DMS53 (cell line): ENCODE measurements at places on chromosomes 4 and X.
A peak's percentile ranks its signal among the peaks of the same experiment; 100 is the strongest.

- DNase-seq: no peak
Measured at GRCh38 chrX:1300449-1300848, 31.8 kb downstream of the CSF2RA start.

- DNase-seq: peak; percentile 75
Measured at GRCh38 chr4:87848622-87849351, 16.0 kb downstream of the MEPE start.

- peak; percentile 19 for DNase-seq
Measured at GRCh38 chr4:101199507-101200285, 147.6 kb downstream of the PPP3CA start.

- DNase-seq: no peak
Measured at GRCh38 chrX:74784629-74785028, 140.6 kb downstream of the NEXMIF start.

- peak; percentile 92 for DNase-seq
Measured at GRCh38 chrX:49155900-49156837, 6.4 kb upstream of the MAGIX start.

DNA sequence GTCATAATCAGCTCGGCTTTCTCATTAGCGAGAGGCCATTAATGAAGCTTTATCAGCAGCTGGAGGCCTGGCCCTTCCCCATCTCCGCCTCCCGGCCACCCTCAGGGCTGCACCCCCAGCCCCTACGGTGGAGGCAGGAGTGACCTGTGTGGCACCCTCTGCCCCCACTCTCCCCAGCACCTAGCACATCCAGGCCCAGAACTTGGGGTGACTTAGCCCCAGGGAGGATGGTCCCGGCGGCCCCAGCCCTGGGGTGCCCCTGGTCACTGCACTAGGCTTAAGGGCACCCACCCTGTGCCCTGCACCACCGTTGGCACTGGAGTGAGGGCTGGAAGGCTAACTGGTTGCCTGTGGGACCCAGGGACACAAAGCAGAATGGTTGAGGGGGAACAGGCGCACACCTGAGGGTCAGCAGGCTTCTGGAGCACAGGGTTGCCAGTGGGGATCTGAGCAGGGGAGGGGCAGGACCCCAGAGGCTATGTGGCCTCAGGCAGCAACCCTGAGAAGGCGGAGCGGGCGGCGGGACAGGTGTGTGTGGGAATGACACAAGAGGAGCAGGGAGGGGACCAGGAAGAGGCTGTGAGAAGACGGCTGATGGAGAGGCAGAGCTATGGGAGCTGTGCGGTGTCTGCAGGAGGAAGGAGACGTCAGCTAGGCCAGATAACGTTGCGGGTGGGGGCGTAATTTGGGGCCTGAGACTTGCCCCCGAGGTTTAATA, 120.2 kb downstream of the FAM53A start:
- DNase-seq: no peak

DNA sequence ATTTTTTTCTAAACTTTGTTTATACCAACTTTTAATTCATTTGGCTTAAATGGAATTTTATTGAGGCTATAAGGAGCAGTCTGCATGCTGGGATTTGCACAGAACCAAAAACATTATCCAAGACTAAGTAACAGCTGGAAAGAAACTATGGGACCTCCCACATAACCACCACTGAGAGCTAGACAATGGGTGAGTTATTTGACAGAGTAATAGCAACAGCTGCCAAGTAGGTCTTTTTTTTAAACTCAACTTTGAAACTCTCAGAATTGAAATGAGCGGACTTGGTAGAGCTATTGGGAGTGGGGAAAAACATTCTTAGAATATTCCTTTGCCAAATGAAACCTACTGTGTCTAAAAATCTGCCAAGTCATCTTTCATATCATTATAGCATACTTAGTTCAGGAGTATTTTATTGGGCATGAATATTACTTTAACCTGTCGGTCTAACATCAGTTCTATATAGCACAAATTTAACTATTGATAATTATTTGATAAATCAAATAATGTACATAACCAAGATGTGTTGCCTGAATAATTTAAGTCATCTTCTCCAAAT, 1428.0 kb downstream of the PCDH7 start:
- DNase-seq: no peak

DNA sequence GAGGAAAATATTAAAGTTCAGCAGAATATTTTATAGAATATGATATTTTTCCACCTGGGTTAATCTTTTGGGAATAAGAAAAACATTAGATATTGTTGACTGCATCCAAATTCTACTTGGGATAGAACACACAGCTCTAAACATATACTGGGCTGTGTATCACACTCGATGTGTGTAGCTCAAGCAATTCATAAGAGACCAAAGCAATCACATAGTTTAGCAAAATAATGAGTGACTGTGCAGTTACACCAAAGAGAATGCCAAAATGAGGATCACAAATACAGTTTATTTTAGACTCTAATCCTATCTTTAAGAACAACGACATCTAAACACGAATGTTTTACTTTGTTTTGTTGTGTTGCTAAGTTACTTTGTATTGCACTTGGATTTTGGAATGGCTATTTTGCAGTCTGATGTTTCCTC, 101.2 kb downstream of the CBR4 start:
- no peak for DNase-seq

- DNase-seq: no peak
Measured at GRCh38 chrX:10098270-10098713, 58.5 kb upstream of the CLCN4 start.

DNA sequence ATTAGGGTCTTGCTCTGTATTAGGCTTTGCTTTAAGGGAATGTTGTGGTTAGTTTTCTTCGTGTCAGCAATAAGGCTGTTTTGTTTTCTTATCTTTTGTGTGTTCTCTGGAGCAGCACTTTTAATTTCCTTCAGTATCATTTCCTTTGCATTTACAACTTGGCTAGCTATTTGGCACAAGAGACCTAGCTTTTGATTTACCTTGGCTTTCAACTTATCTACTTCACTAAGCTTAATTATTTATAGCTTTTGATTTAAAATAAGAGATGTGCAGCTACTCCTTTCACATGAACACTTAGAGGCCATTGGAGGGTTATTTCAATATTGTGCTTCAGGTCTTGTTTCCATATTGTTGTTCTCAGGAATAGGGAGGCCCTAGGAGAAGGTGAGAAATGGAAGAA, 68.2 kb downstream of the FAT4 start:
- DNase-seq: no peak

GRCh38 chr4:27178061-27178460, 317.4 kb downstream of the STIM2 start:
- no peak for DNase-seq

GRCh38 chr4:156803056-156803455, 168.5 kb downstream of the PDGFC start:
- no peak for DNase-seq

GRCh38 chr4:2093265-2093664, 34.1 kb downstream of the NAT8L start:
- DNase-seq: no peak

DNA sequence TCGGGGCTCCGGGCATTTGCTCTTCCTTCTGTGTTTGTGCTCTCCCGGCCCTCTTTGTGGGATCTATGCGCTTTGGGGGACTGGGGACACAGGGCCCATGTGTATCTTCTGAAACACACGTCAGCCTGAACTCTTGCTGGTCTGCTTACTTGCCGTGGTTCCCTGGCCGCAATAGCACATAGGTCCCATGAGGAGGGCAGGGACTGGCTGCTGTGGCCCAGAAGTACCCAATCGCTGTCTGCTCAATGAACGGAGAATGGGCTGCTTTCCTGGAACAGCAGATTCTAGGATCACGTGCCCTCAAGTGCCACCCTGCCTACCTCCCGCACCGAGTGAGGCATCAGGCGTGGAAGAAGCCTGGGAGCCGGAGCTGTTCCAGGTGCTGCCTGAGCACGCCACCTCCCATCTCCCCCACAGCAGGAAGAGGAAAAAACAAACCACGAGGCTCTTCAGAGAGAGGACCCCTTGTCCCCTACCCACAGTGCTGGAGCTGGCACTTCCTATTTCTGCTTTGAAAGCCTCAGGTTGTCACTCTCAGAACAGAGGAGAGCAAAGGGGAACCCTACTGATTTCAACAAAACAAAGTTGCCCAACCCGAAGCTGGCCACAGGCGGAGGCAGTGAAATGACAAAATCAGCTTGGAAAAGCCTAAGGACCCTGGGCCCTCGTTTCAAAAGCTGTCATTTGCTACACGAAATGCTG, 3.8 kb downstream of the G6PD start:
- DNase-seq: peak; percentile 82

DNA sequence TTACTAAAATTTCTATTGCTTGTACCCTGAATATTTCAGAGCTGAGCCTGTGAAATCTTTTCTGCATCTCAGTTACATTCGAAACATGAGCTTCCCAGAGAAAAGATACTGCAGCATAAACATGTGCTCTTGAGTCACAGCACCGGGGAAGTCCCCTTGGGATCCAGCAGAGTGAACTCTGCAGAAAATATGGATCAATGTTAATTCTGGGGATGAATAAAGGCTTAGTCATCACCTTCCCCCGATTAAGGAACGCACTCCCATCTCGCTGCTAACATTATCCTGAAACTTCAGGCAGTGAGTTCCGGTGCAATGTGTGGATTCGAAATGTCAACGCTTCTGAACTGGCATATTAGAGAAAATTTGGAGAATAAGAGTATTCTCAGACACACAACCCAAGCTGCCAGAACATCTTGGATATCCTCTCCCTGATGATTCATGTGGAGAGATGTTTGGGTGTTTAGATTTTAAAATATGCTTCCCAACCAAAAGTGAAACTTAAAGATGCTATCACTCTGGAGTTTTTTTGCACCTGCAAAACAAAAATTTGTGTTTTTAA, 90.8 kb downstream of the IRF2 start:
- DNase-seq: peak; percentile 10

DNA sequence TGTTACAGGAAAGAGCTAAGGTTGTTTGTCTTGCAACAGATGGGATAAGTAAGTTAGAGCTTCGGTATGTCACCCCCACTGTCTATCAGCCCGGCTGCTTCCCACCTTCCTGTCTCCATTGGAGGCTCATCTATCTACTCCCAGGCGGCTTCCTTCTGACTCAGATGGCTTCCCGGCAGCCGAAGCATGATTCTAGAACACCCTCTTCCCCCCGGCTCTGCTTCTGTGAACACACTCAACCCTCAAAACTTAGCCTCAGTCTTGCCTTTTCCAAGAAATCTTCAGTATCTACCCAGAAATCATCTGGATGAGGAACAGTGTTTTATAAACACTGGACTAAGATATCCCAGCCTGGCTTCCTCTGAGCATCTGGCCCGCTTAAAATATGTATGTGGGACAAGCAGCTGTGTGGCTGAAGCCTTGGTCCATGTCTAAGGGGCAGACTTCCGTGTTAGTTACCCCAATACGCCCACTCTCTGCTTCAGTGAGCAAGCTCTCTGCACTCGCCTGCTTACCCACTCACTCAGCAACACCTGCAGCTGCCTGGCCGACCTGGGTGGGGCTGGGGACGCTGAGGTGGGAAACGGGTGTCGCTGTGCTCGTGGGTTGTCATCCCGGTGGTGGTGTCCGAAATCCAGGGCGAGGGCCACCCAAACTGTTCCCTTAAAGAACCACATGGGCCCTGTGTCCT, 12.0 kb upstream of the SLC2A9 start:
- DNase-seq: no peak

GRCh38 chr4:8176547-8177399, 18.2 kb upstream of the ABLIM2 start:
- peak; percentile 87 for DNase-seq

DNA sequence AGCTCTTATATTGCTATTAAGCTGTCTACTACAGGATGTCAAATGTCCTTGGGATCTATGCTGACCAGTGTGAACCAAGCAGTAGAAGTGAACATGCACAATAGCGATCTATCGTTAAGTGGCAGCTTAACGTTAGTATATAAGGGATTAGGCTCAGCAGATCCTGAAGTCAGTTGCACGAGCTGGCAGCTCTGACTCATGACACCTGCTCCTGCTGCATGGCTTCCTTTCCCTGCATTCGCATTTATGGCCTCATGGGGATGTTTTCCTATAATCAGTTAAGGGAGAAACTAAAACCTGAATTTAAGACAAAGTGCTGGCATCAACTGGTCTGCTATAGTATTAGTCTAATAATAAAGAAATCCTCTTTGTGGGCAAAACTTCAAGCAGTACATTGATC, 12.7 kb upstream of the MCUB start:
- peak; percentile 12 for DNase-seq
